ENCODE measurements at places on chromosomes 1 and 21.

GRCh38 chr1:32967888-32968568 is 3.4 kb upstream of the RNF19B start:
- DNase-seq = no peak

DNA sequence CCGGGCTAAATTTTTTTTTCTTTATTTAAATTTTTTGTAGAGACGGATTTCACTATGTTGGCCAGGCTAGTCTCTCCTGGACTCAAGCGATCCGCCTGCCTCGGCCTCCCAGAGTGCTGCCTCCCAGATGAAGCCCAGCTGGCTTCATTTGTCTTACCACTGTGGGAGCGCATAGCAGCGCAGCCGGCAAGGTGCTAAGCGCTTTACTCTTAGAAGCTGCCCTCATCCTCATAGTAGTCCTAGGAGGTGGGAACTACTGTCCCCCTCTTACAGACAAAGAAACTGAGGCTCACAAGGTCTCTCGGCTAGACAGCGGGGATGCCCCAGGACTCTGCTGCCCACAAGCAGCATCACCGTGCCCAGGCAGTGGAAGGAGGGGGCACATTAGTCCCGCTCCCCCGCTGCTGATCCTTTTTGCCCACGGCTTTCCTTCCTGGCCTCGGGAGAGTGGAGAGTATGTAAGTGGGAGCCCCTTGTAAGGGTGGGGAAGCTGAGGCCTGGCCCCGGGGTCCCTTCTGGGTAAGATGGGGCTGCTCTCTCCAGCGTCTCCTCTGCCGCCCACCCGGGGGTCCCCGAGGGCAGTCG is 726 bp downstream of the TMEM54 start:
- DNase-seq = no peak

DNA sequence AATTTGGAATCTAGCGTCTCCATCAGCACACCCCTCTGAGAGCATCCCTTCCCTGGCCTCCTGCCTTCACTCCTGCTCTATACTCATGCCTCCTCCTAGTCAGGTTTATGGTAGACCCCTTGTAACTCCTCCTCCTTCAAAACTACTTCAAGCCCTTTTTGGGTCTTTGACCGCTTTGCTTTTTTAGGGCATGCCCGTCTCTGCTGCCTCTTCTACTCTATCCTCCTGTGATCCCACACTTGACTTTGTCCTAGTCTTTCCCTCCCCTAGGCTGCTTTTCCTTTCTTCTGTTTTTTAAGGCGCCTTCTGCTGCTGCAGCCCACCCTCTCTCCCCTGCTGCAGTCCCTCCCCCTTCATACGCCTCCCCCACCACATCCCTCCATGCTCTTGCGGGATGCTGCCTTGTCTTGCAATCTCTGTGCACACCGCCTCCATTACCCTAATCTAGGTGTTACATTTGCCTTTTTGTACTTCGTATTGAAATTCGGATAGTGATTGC is 1.5 kb downstream of the SNX27 start:
- DNase-seq = no peak

DNA sequence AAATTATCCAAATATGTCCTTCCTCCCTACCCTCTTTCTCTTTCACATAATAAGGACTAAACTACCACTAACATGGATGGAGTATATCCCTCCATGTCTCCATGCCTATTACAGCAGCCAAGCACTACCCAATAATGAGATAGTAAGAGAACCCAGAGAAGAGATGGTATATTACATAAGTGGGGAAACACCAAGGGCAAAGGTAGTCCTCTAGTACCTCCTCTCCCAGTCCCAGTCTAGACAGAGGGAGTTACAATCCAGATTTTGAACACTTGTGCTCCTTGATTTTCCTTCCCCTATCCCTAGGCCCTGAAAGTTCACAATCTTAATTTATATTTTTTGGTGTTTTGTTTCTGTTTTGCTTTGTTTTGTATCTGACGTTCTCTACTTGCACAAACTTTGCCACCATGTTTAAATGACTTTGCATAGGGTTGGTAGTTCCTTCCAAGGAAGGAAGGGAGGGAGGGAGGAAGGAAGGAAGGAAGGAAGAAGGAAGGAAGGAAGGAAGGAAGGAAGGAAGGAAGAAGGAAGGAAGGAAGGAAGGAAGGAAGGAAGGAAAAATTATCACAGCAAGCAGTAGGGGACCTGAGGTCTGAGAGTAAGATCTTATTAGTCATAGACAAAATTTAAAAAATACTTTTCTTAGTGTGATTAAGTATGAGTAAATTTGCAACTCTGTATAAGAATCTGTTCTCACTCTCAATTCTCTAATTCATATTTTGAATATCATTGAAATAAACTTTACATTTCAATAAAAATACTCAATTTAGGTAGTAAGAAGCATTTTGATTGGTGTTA is 521.9 kb downstream of the PTPRC start:
- no peak for DNase-seq

DNA sequence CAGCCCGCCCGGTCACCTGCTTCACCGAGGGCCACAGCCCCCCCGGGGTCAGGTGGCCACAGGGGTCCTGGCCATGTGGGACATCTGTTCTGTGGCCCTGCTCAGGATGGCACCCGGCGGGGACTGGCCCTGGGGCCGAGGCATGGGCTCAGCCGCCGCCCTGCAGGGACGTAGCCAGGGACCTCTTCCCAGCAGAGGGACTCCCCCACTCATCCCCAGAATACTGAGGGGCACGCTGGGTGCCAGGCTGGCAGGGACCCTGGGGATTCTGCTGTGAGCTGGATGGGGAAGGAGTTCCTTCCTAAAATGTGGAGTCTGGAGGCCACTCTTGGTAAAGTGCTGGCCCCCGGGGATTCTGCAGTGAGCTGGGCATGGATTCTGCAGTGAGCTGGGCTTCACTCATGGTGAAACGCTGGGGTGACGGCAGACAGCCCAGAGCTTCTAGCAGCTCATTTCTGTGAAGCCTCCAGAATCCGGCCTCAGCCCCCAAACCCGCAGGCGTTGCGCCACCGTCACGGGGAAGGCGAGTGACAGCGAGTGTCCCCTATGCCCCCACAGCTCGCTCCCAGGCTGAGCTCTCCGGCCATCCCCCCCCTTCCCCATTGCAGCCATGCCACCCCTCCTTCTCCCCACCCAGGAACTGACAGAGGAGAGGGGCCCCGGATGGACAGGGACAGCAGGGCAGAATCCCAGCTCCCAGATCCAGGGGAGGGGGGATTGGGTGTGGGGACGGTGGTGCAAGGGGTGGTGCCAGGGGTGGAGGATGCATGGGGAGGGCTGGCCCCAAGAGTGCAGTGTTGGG is 1.4 kb downstream of the ITGB2 start:
- no peak for DNase-seq

- no peak for DNase-seq
These were observed 2.5 kb downstream of the EIF4G3 start for GRCh38 chr1:21174230-21174629.

DNA sequence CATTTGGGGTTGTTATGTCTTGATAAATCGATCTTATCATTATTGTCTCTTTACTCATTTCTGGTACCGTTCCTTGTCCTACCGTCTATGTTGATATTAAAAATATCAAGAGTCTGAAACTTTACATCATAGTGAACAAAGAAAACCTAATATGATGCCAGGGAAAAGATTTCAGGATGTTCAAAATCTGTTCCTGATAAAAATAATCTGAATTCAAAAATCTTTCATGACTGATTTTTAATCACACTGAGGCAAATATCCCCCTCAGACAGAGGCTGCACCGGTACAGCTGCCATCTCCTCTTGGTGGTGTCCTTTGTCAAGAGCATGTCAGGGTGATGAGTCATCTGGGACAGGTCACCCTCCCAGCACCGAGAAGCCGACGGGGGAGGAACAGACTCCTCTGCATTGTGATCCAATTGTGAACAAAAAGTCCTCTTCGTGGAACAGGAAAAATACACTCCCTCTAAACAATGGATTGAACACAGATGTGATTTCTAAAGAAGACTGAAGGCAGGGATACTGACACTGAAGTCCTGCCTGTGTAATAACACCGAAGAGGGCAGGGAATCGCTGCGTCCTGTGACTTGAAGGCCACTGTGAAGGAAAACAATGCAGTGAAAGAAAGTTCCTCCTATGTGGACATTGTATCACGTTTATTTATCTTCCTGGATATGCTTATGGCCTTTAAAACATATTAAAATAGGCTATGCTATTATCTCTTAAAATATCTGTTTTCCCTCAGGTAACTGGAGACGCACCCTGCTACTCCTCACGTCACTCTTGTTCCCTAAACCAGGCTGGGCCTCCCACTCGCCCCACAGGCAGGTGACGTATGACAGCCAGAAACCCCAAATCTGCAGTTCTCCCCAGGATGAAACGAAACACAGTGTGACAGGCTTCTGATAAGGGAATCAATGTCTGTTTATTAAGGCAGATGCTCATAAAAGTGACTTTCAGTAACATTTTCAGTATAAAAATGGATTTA is 4.3 kb upstream of the SPATC1L start:
- no peak for DNase-seq

- DNase-seq = no peak
These were observed 3.5 kb downstream of the CRNN start for GRCh38 chr1:152410599-152410998.

DNA sequence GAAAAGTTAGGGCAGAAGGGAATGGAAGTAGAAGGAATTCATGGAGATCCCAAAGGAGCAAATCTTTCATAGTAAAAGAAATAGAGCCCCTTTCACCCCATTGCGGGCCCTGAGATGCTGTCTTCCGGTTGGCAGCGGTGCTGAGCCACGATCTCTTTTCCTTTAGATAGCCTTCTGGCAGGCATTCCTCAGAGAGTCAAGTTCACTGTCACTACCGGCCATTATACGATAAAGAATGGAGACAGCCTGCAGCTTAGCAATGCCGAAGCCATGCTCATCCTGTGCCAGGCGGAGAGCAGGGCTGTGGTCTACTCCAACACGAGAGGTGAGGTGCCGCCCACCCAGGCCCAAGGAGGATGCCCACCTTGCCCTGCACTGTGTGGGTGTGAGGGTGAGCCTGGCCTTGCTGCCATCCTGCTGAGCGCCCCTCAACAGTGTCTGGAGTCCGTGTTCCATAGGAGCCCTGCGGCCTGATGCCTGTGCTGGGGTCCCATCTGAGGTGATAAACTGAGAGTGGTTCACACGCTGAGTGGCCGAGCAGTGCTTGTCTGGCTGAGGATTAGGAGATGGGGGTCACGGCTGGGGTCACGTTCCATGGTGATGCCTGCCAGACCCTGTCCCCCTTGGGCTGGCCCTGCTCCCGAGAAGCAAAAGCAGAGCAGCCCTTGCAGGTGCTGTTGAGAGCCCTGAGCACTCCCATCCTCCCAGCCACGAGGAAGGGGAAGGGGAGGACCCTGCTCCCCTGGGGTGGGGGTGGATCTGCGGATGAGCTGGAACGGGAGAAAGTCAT is 20.4 kb upstream of the PWP2 start:
- no peak for DNase-seq

DNA sequence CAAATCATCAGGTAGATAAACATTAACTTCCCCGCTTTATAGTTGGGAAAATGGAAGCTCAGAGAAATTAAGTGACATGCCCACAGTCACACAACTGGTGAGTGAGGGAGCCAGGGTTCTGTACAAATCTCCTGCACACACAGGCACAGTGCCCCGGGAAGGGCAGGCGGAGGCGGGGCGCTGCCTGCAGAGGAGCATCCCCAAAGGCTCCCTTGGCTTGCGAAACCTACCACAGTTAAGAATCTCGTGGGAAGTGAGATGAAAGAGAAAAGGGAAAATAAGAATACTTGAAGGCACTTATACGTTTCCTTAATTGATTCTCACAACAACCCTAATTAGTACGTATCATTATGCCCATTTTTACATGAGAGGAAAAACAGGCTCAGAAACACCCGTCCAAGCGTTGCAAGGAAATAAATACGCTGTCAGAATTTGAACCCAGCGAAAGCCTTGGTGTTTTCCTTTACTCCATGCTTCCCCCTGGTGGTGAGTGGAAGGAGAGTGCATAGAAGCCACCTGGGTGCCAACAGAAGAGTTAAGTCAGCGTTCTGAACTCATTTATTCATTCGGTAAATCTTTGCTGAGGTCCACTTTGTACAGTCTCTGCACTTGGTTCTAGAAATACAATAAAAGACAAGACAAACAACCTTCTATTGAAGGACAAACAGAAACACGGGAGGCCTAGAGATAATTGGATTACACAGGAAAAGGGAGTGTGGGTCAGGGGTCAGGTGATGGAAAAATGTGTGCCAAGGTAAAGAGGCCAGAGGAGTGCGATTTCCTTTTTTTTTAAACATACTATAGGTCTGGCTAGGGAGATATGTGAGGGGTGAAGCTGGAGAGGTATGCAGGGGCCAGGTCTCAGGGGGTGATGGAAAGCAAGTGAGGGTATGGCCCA is 28.4 kb downstream of the ACP6 start:
- DNase-seq = peak; percentile 15

GRCh38 chr1:200075938-200076546 is 48.5 kb downstream of the NR5A2 start:
- no peak for DNase-seq

- no peak for DNase-seq
These were observed 77.5 kb downstream of the OMA1 start for GRCh38 chr1:58469016-58469415.

GRCh38 chr1:226980122-226980560 is 40.0 kb downstream of the COQ8A start:
- no peak for DNase-seq

DNA sequence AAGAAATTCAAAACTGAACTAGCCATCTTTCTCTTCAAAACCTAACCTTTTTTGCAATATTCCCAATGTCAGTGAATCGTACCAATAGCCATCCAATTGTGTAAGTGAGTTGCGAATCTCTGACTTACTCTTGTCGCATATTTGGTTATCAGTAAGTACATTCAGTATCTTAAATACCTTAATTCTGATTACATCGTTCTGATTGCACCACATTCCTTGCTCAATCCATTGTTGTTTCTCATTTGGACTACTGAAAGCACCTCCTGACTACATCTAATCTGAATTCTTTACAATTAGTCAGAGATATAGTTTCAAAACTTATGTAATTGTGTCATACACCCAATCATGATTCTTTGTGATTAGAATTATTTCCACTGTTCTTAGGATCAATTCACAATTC is 16.8 kb upstream of the BRINP3 start:
- DNase-seq = no peak

DNA sequence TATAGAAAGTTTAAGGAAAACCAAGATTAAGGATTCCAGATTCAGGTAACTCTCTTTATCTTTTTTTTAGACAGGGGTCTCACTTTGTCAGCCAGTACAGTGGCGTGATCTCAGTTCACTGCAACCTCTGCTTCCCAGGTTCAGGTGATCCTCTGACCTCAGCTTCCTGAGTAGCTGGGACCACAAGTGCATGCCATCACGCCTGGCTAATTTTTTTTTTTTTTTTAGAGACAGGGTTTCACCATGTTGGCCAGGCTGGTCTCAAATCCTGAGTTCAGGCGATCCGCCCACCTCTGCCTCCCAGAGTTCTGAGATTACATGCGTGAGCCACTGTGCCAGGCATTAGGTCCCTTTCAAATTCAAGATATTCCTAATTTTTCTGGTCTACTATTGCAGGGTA is 15.9 kb downstream of the LZIC start:
- no peak for DNase-seq

DNA sequence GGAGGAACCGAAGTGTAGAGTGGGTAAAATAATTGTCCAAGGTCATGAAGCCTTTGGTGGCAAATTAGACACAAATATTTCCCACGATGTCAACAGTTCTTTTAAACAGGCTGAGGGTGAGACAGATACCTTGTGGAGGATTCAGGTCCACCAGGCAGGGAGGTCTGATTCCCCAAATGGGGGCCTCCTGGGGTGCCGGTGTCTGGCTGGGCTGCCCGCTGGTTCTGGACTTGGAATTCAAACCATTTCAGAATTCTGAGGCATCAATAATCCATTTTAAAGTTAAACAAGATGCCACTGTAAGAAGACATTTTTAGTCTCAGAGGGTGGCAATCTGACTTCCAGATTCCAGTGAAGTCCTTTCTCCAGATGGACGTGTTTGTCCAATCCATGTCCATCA is 15.5 kb downstream of the KCNA10 start:
- no peak for DNase-seq

GRCh38 chr1:58857680-58858673 is 74.1 kb upstream of the JUN start:
- no peak for DNase-seq
